ENCODE measurements at places on chromosomes 6 and 20.

GRCh38 chr6:116309001-116309400 lies 29.3 kb upstream of the TSPYL1 start:
- no peak for DNase-seq

GRCh38 chr6:161038229-161039031 lies 46.9 kb downstream of the MAP3K4 start:
- DNase-seq, result no peak

DNA sequence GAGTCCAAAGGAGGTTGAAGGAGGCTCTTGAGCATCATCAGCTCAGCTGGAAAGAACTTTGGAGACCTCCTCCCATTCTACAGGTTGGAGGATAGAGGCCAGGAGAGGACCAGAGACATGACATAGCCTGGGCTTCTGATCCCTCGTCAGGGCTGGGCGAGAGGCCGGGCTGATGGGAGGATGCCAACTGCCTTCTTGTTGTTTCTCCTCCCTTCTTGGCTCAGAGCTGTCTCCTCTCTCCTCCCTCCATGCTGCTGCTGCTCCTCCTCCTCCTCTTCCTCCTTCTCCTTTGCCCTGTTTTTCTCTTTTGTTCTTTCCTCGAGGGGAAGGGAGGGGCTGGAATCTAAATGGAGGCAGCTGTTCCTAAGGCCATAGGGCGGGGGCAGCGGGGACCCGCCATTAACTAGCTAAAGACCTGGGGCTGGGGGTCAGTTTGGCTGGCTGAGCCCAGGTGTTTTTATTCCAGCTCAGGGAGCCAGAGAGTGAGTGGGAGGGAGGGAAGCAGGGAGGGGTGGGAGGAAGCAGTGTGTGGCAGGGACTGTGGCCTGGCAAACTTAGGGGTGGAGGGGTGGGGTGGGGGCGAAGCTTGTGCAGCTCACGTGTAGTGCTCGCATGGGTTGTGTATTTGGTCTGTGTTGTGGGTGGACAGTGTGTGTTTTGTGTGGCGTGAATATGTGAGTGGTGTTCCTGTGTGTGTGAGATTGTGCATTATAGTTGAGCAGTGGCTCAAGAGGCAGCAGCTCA lies 84.8 kb downstream of the CD40 start:
- DNase-seq, result no peak

DNA sequence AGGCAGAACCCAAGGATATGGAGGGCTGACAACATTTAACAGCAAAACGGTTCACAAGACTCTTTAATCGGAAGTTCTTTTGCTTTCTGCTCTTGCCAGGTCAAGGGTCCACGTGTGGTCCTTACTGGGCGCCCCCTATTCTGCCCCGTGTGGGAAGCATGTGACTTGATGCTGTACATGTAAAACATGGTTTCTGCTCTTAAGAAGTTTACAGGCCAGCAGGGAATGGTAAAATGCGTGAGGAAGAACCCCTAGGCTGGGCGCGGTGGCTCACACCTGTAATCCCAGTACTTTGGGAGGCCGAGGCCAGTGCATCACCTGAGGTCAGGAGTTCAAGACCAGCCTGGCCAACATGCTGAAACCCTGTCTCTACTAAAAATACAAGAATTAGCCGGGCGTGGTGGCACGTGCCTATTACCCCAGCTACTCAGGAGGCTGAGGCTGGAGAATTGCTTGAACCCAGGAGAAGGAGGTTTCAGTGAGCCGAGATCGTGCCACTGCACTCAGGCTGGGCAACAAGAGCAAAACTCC lies 19.3 kb downstream of the ZNF217 start:
- DNase-seq, result no peak
